Hippocampal formation (tissue), 2 donors: ENCODE measurements at places on chromosomes 7 and 10.

DNA sequence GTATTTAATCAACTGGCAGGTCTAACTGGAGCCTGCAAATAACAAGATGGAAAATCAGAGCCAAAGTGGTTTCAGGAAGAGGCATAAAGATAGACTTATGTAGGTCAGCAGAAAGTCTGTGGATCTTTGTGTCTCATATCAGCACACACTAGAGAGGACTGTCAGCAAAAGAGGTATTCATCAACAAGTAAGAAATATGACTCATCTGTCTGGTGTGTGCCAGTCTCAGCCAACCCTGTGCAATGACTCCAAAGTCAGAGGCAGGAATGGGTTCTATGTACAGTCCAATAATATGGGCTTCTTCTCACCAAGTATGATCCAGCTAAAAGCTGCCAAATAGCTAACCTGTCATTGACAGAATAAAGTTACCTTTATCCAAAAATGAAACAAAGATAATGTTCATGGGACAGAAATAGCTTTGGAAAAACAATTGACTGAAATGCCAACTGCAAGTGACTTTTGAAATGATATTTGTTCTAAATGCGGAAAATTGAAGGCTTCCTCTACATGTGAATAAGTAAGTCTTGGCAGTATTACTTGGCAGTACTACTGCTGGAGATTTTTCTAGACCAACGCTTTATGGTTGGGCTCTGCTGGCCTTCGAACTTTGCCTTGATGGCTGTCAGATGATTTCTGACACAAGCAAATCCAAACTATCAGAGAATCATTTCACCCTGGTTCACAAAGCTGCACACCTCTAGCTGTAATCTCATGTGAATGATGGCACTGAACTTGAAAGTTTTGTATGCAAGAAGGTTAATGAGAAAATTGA lies 272.3 kb upstream of the SEMA3C start:
- no peak for DNase-seq

GRCh38 chr7:8113184-8113583 lies 144.6 kb downstream of the GLCCI1 start:
- DNase-seq, result no peak

GRCh38 chr10:21464134-21464533 lies 61.3 kb downstream of the SKIDA1 start:
- DNase-seq, result no peak

GRCh38 chr7:106071356-106071998 lies 40.6 kb downstream of the SYPL1 start:
- no peak for DNase-seq

GRCh38 chr7:132109769-132110168 lies 466.5 kb downstream of the PLXNA4 start:
- no peak for DNase-seq

- no peak for DNase-seq
Measured at GRCh38 chr10:14667781-14668180, 106.9 kb downstream of the FAM107B start.

DNA sequence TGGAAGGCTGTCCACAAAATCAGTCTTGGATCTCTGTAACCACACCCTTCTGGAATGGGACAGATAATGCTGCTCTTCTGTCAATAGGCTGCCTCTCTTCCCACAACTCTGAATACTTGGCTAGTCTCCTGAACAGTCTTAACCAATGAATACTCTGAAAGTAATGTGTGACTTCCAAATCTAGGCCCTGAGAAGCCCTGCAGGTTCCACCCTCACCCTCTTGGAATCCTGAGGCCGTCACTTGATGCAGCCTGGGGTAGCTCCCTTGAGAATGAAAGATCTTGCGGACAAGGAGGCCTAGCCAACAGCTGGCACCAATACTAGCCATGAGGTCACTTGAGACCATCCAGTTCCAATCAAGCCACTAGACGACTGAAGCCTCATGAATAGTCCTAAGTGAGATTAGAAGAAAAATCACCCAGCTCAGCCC lies 109.2 kb downstream of the ARHGAP12 start:
- no peak for DNase-seq

GRCh38 chr7:25947669-25948516 lies 204.1 kb upstream of the NFE2L3 start:
- no peak for DNase-seq

DNA sequence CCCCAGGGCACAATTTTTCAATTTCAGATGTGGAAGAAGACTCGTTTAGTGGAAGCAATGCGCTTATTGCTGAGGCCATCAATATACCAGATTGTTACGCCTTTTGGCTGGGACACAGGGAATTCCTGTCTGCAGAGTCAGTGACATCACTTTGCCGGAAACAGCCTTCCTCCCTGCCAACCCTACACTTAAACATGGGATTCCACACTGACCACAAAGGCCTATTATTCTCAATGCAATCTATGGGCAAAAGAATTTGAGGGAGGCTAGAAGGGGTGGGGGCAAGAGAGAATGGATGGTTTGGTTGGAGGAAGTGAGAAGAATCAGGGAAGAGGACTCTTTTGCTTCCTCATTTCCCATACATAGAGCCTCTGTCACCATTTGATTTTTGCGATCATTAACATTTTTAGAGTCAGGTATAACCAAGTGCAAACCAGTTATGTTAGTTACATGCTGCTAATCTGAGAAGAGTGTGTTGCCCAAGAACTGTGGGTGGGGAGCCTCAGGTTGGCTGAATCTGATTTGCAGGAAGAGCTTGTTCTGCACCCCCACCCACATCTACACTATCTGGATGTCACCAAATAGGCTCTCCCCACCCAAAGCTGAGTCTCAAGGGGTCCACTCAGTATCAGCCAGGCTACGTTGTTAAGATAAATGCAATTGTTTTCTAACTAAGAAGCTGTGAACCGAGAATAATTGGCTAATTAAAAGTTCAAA lies 58.2 kb downstream of the ENTPD1 start:
- DNase-seq, result no peak

GRCh38 chr10:130350996-130351395 lies 214.8 kb downstream of the GLRX3 start:
- DNase-seq, result no peak

- DNase-seq, result no peak
Measured at GRCh38 chr7:111475959-111476358, 86.3 kb downstream of the IMMP2L start.

- DNase-seq, result no peak
Measured at GRCh38 chr10:133474027-133474426, 20.3 kb downstream of the SCART1 start.

- no peak for DNase-seq
Measured at GRCh38 chr10:73017955-73018480, 63.4 kb upstream of the PLA2G12B start.

DNA sequence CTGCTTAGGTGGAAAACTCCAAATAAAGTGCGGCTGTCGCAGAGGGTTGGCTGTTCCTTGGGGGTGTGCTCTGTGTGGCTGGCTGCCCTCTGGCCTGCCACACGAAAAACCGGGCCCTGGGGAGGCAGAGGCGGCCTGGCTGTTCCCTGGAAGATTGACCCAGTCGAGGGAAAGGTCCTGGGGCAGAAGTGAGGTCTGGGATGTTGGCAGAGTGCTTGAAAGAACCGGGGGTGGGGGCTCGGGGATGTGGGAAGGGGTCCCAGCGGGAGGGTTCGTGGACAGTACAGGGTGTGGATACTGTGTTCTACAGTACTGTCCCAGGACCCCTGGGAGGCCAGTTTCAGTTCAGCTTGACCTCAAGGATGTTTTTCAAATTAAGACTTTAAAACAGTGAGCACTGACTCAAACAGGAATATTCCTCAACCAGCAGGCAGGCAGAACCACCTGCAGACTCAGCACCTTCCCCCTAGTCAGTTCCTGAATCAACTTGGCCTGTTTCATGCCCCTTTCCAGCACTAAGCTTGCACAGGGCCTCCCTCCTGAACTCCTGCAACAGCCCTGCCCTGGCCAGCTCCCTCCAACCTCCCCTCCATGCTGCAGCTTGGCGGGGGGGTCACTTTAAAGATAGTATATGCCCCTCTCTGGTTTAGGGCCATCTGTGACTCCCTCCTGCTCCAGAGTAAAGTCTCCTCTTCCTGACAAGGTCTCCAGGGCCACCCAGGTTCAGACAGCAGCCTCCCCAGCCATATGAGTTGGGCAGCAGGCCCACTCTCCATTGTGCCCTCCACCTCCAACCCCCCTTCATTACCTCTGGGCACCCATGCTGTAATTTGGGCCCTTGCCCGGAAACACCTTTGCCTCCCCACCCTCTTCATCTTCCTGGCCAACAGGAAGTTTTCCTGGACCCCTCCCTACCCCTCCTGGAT lies 3.2 kb upstream of the ATP6V1F start:
- no peak for DNase-seq

DNA sequence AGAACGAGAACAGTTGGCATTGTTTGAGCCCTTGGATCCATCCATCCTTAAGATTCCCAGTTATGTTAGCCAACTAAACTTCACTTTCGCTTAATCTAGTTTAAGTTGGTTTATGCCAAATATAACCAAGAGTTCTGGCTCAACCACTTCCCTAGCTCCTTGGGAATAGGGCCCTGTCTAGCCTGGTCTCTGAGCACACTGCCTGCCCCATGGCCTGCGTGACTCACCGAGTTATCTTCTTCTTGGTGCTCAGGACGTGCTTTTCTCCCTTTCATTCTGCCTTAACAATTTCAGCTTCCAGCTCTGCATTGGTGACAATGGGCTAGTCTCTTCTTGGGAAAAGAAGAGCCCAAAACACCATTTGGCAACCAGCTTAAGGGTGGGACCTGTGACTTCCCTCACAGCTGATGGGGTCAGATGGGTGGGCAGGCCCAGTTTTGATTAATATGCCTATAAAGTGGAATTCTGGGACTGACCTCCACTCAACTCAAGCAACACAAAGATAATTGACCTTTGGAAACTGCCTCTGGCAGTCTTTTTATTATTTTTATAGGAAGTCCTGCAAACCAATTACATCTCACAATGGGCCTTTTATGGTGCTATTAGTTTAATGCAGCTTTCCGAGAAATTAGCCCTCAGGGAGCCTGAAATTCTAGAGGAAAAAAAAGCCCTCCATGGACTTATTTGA lies 126.4 kb downstream of the CFAP58 start:
- DNase-seq, result no peak

- DNase-seq, result no peak
Measured at GRCh38 chr10:50541317-50541716, 82.4 kb downstream of the SGMS1 start.

GRCh38 chr7:42928754-42929153 lies 3.2 kb downstream of the PSMA2 start:
- DNase-seq, result no peak

DNA sequence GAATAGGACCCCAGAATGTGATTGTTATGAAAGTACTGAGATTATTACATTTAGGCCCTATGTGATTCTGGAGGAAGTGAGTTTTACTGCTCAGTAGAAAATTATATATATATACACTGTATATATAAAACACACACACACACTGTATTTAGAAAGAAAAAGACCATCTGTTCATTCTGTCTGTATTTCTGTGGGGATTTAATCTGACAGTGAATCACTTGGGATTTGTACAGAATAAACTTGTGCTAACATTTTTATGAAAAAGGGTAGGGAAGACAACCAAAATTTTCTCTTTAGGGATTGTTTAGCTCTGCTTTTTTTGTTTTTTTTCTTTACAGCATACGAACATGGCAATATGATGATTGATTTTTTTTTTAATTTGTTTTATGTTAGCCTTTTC lies 142.7 kb downstream of the EXOC4 start:
- no peak for DNase-seq

GRCh38 chr7:106010331-106010730 lies 47.3 kb downstream of the CDHR3 start:
- DNase-seq, result no peak

GRCh38 chr10:47363781-47364180 lies 15.6 kb downstream of the RBP3 start:
- no peak for DNase-seq

GRCh38 chr7:108028111-108028510 lies 25.1 kb upstream of the LAMB1 start:
- DNase-seq, result no peak

- no peak for DNase-seq
Measured at GRCh38 chr10:77422491-77423338, 214.9 kb downstream of the KCNMA1 start.

DNA sequence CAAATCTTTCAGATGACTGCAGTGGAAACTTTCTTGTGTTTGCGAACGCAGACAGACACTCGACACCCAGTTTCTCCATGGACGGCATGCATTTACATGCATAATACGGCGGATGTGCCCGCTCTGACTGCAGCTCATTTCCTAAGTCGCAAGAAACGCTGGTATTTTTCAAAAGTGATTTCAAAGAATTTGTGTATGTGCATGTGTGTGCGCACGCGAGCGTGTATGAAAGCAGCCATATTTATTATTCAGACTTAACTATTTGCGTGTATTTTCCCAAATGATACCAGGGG lies 436.5 kb upstream of the MGMT start:
- DNase-seq, result no peak

DNA sequence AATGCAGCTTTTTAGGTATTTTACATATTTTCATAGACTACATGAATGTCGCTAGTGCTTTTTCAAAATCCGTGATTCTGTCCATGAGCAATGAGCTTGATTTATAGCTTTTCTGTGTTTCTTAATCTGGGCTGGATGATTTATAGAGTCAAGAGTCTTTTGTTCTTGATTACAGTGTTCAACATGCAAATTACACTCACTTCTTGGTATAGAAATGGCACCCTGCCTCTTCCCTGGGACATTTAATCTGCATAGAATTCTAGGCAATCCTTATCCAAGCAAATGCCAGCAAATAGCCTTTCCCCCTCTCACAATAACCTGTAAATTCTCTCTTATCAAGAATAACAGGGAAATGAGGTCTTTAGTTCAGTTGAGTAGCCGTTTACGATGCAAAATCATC lies 246.2 kb upstream of the SEMA3C start:
- no peak for DNase-seq

- no peak for DNase-seq
Measured at GRCh38 chr10:120507175-120507574, 50.1 kb downstream of the PLPP4 start.

DNA sequence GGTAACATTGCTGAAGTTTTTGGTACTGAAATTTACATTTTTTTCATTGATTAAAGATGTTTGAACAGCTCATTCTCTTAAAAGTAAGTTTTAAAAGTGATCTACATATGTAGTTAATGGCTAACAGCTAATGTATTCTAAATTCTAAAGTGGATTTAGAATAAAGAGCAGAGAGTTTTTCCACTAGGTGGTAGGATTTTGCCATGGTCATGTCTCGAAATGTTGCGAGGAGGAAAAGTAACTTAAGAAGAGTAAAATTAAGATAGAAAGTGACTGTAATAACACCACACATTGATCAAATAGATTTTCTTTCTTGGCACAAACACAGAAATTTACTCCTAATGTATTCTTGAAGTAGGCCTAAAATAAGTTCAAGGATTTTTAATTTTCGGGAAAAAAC lies 19.8 kb downstream of the LSMEM1 start:
- DNase-seq, result no peak

- no peak for DNase-seq
Measured at GRCh38 chr10:129703287-129704137, 236.5 kb downstream of the MGMT start.

GRCh38 chr10:53029449-53029848 lies 256.9 kb upstream of the MBL2 start:
- no peak for DNase-seq

DNA sequence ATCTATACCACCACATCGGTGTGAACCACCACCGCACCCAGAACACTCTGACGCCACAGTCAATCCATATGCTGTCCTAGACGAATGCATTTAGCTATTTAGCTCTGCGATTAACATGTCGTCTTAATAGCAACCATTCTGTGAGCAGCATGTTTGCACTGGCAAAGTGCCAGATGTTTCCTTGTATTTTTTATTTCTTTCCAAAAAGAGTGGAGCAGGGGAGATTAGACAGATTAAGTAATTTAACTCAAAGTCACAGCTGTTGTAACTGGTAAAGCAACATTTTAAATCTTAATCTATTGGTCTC lies 57.0 kb upstream of the ARL4A start:
- DNase-seq, result no peak

- no peak for DNase-seq
Measured at GRCh38 chr7:56483153-56483552, 366.9 kb upstream of the NUPR2 start.

GRCh38 chr10:51063659-51064535 lies 10.4 kb upstream of the PRKG1 start:
- peak; percentile 32 for DNase-seq
